ENCODE measurements at places on chromosomes 5 and 9.

DNA sequence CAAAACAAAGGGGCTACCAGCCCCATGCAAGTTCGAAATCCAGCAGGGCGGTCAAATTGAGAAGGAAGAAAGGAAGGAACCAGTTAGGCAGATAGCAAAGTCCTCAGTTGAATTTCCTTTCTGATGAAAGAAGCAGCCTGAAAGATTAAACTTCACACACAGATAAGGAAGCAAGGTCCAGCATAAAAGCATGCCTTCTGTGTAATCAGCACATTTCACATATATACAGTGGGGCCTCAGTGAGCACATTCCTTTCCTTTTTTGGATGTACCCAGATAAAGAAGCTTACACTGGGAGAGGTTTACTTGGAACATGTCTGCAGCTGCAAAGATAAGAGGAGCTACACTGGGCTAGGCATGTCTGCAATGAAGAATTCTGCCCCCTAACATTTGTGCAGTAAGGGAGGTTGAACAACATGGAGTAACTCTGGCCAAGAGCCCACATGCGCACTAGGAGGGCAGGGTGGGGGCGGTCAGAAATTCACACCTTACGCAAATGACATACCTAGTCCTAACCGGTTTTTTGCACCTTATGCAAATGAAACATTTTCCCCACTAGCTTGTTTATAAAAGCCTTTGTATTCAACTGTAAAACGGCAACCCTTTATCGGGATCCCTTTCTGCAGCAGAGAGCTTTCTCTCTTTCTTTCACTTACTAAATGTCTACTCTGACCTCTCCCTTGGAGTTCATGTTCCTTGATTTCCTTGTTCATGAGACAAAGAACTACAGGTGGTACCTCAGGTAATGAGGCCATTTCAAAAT is 149.7 kb upstream of the FBXL17 start:
- no peak for DNase-seq

DNA sequence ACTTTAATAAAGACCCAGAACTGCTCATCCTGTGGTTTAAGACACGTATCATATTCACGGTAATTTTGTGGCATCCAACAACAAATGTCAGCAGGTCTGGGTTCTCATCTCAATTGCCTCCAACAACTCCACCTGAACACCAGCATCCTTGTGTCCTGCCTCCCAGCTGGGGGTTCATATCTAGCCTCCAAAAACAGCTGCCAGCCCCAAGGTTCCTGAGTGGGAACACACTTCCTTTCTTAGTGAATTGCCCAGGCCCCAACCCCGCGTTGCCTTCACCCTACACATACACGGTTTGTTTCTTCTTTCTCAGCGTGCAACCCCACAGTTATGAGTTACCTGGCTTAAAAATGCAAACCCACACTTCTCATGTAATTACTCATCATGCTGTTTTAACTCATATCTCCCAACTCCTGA is 77.9 kb downstream of the SEMA4D start:
- no peak for DNase-seq

- no peak for DNase-seq
Observed at GRCh38 chr5:112684121-112684520, 53.6 kb upstream of the APC start.

DNA sequence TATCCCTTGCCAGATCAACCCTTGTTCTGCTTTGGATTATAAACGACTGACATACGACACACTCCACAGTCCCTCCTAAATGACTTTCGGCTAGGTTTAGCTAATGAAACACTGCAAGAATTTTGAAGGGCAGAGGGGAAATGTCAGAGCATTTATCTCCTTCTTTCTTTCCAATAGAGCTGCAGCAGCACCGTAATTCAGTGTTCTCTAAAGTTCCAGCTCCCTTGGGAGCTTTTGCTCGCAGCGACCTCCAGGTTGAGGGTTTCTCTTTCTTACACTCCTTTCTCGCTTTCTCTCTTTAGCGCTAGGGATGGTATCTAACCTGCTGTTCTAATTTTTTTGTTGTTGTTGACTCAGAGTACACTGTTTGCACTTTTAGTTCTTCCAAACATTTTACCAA is 467.1 kb upstream of the ST8SIA4 start:
- DNase-seq = no peak

- no peak for DNase-seq
Observed at GRCh38 chr5:17157294-17157693, 60.1 kb upstream of the BASP1 start.

DNA sequence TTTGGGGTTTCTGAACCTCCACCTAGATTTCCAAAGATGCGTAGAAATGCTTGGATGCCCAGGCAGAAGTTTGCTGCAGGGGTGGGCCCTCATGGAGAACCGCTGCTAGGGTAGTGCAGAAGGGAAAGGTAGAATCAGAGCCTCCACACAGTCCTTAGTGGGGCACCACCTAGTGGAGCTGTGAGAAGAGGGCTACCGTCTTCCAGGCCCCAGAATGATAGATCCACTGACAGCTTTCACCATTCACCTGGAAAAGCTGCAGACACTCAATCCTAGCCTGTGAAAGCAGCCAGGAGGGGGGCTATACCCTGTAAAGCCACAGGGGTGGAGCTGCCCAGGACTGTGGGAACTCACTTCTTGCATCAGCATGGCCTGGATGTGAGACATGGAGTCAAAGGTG is 13.3 kb upstream of the HSDL2 start:
- no peak for DNase-seq

GRCh38 chr5:179700401-179700918 is 1.7 kb downstream of the CANX start:
- no peak for DNase-seq

- no peak for DNase-seq
Observed at GRCh38 chr5:6505416-6505755, 56.7 kb downstream of the UBE2QL1 start.

- no peak for DNase-seq
Observed at GRCh38 chr5:171269717-171270116, 39.3 kb upstream of the TLX3 start.

GRCh38 chr5:149228618-149229297 is 42.9 kb upstream of the AFAP1L1 start:
- no peak for DNase-seq

GRCh38 chr5:127840809-127841208 is 137.6 kb downstream of the CCDC192 start:
- no peak for DNase-seq

DNA sequence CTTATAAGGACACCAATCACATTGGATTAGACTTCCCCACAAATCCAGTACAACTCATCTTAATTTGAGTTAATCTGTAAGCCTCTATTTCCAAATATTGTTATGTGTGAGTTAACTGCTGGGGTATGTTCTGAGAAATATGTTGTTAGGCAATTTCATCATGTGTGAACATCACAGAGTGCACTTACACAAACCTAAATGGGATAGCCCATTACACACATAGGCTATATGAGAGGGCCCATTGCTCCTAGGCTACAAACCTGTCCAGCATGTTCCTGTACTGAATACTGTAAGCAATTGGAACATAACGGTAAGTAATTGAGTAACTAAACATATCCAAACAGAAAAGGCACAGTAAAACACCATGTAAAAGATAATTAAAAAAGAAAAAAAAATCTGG is 19.1 kb upstream of the ARSI start:
- no peak for DNase-seq

- no peak for DNase-seq
Observed at GRCh38 chr9:70588999-70589398, 174.5 kb upstream of the KLF9 start.

DNA sequence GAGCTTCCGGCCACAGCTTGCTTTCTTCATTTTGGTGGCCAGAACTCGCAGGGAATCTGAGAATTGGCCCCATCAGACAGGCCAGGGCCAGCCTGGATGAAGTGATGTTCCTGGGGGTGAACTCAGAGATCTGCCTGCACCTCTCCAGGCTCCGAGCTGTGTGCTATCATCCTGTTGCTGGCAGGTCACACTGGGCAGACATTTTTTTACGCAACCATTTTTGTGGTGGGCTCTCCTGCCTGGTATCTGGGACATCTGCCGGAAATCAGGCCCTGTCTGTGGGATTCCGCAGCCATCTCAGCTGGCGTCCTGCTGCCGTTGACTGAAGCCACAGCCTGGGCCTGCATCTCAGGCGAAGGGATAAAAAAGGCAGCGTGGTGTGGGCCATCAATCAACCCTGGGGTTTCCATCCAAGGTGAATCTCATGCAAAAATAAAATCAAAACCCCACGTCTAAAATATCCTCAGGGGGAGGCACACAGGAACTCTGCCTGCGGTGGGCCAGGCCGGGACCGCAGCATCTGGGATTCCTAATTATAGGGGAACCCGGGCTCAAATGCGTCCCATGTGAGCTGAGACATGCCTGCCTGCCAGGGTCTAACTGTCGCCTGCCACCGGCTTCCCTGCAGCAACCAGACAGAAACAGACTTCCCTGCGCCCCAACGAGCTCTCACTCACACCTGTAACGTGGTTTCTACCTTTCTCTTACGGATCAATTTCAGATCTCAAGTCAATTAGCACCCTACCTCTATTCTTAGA is 174.3 kb downstream of the SYK start:
- DNase-seq = no peak

GRCh38 chr9:130334915-130335314 is 69.4 kb downstream of the HMCN2 start:
- DNase-seq = no peak

GRCh38 chr9:107782789-107783188 is 293.2 kb upstream of the KLF4 start:
- DNase-seq = no peak

DNA sequence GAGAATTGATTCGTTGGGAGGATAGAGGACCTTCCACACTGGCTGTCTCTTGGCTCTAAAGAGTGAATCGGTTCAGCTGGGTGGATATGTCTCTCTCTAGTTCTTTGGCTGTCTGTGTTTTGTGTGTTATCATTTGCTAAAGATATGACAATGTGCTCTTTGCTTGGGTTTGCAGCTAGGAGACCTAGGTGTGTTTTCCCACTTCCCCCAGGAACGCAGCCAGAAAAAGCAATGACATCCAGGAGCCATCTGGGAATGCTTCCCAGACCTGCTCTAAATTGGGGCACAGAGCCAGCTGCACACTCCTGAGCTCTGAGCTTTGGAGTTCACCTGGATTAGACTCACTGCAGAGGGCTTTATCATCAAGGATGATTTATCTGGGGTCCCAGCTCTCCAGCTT is 12.8 kb upstream of the PDZD2 start:
- no peak for DNase-seq

- DNase-seq = peak; percentile 44
Observed at GRCh38 chr5:157328277-157328912, 62.5 kb downstream of the CYFIP2 start.

DNA sequence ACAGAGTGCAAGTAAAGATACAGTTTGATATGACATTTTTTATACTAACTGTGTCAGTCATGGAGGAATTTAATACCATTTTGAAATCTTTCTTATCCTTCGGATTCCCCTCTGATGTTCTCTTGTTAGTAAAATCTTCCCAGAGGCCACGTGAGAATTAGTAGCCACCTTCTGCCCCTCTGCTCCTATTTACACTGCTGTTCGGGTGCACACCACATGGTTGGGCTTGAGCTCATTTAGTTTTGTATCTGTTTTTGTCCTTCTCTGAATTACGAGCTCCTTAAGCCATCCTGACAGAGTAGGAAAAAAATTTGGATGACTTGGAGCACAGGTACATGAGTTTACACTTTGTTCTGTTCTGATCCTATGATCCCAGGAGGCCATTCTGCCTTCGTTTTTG is 109.7 kb downstream of the SV2C start:
- DNase-seq = no peak

GRCh38 chr5:931570-932145 is 39.0 kb downstream of the TRIP13 start:
- DNase-seq = no peak

DNA sequence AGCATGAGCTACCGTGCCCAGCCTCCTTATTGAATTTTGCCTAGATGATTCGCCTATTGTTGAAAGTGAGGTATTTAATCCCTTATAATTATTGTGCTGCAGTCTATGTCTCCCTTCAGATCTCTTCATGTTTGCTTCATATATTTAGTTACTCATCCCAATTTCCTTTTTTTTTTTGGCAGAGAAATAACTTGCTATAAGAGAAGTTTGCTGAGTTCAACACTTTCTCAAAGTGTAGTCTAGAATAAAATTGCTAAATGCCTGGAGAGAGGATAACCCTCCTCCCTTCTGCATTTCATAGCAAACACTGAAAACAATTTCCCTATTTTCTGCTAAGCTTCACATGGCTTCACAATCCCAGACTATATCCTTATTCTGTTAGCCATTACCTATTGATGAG is 136.6 kb upstream of the CD180 start:
- no peak for DNase-seq

DNA sequence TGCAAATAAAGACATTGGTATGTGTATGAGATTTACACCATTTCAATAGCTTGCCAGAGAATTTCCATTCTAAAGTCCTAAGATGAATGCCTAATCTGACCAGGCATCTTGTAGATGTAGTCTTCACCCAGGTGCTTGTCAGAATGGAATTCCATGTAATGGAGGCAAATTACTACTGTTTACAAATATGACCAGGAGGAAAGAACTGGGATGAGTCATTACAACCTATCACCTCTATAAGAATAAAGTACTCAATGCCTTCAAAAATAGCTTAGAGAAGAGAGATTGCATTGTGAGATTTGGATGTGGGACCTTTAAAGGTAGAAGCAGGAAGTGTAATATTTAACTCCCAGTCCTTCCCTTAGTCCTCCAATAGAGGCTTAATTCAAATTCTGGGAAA is 507.0 kb upstream of the PTGER4 start:
- no peak for DNase-seq

DNA sequence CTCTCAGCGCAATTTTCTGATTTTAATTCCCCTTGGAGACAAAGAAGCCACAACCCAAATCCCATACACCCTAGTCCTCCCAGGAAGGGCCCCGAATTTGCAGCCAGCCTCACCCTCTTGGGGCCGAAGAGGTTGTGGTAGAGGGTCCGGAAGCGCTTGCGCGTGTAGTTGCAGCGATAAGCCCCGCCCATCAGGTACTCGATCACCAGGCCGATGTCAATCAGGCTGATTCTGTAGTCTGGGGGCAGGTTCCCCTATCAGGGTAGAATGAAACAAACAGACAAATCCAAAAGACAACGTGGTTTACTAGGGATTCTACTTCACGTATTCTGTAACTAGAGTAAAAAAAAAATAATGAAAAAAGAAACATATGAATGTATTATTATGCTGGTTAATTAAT is 210.6 kb upstream of the KLF9 start:
- no peak for DNase-seq

DNA sequence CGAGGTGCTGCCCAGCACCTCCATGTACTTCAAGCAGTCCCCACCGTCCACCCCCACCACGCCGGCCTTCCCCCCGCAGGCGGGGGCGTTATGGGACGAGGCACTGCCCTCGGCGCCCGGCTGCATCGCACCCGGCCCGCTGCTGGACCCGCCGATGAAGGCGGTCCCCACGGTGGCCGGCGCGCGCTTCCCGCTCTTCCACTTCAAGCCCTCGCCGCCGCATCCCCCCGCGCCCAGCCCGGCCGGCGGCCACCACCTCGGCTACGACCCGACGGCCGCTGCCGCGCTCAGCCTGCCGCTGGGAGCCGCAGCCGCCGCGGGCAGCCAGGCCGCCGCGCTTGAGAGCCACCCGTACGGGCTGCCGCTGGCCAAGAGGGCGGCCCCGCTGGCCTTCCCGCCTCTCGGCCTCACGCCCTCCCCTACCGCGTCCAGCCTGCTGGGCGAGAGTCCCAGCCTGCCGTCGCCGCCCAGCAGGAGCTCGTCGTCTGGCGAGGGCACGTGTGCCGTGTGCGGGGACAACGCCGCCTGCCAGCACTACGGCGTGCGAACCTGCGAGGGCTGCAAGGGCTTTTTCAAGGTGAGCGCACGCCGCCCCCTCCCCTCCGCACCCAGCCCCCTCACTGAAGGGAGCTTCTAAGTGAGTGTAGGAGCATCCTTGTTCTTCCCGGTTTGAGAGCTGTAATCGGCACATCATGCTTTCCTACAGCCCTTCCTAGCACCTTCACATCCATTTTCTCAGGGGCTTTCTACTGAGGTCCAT is 6.9 kb downstream of the NR4A3 start:
- DNase-seq = peak; percentile 2

Measured in T-helper 1 cell (primary cell).